ENCODE measurements at places on chromosomes 2 and 18. TPM values are rescaled to one million over a fixed set of nuclear protein-coding genes. Genes with fewer than 3 reads are reported as not detected.

- no peak for DNase-seq
Measured at GRCh38 chr2:19914266-19914975, 12.6 kb upstream of the TTC32 start.

DNA sequence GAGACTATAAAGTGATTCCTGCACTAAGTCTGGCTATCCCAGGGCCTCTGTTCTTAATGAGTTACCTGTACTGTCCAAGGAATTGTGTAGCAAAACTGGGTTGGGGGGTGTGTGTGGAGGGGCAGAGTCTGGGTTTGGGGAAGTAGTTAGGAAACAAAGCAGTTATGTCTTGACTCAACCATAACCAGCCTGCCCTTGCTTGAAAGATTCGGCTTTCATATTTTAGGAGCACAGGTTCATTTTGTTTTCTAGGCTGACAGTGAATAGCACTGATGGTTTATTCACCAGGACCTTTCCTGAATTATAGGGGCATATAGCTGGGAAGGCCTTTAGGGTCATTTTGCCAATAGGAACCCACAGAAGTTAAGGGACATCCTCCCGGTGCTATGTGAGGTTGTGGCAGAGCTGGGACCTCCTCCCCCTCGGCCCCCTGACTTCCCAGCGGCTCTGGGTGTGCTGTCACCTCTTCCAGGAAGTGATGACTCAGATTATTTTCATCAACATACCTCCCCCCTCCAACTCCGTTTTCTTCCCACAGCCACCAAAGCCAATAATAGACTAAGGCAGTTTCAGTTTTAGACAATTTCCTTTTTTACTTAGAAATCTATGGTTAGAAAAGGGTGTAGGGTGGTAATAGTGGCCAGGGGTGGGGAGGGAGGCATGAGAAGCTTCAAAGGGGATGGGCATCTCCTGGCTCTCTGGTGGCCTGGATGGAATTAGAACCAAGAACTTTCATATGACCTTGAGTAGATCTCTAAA, 44.8 kb downstream of the SETBP1 start:
- no peak for DNase-seq

POTEC gene
- not detected for polyA plus RNA-seq

- DNase-seq, result no peak
Measured at GRCh38 chr2:188291617-188292347, at the start of gene GULP1. TSS of gene GULP1 (plus strand) at chr2:188291874. CDS start at chr2:188477703, 185,829 bp downstream.

Data from AG04450 (cell line).